Peyer's patch (tissue), 4 donors: ENCODE measurements at places on chromosomes 3 and 15. TPM values are rescaled to one million over a fixed set of nuclear protein-coding genes. Genes with fewer than 3 reads are reported as not detected.
A peak's percentile ranks its signal among the peaks of the same experiment; 100 is the strongest.

CCR3 gene
- total RNA-seq: not detected

ZNF502 gene
- total RNA-seq: 3.8 TPM

HYAL1 gene
- total RNA-seq: 4.3 TPM

SNTN gene
- not detected for total RNA-seq

GNAT1 gene
- total RNA-seq: not detected

PIF1 gene
- 6.6 TPM for total RNA-seq

ADIPOQ gene
- total RNA-seq: 0.83 TPM

HTR3E gene
- total RNA-seq: not detected

FOXL2 gene
- not detected for total RNA-seq

CPLX3 gene
- not detected for total RNA-seq

SERINC4 gene
- not detected for total RNA-seq

B3GNT5 gene
- 15.7 TPM for total RNA-seq

SLC15A2 gene
- 0.76 TPM for total RNA-seq

PTPN9 gene
- 29.9 TPM for total RNA-seq

SATB1 gene
- total RNA-seq: 60.3 TPM

RPL29 gene
- total RNA-seq: 643 TPM

TF gene
- total RNA-seq: 2.4 TPM

HOMER2 gene
- total RNA-seq: 4.1 TPM

ERICH6 gene
- total RNA-seq: not detected

HDAC11 gene
- 19.8 TPM for total RNA-seq

TRIM71 gene
- not detected for total RNA-seq

GRCh38 chr15:60526127-60526616 lies 47.2 kb upstream of the ICE2 start:
- DNase-seq: no peak

DNA sequence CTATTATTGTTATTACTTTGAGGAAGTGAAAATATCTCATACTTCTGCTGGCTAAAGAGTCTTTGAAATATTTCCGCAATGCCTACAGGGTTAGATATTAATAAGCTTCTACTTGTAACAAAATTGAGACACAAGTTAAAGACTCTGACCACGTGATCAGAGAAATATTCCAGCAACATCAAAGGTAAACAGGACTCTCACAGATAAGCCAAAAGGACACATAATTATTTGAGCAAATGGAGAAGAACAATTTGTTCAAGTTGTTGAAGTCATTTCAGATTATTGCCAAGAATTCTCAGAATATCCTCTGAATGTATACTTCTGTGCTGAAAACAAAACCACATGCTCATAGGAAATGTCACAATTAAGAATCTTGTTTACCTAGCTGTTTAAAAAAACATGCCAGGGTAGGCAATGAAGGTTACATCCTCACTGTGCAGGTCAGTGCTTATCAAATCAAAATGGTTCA lies 225.8 kb upstream of the ALCAM start:
- DNase-seq: no peak

- no peak for DNase-seq
Observed at GRCh38 chr3:110869736-110870135, 201.9 kb upstream of the NECTIN3 start.

DNA sequence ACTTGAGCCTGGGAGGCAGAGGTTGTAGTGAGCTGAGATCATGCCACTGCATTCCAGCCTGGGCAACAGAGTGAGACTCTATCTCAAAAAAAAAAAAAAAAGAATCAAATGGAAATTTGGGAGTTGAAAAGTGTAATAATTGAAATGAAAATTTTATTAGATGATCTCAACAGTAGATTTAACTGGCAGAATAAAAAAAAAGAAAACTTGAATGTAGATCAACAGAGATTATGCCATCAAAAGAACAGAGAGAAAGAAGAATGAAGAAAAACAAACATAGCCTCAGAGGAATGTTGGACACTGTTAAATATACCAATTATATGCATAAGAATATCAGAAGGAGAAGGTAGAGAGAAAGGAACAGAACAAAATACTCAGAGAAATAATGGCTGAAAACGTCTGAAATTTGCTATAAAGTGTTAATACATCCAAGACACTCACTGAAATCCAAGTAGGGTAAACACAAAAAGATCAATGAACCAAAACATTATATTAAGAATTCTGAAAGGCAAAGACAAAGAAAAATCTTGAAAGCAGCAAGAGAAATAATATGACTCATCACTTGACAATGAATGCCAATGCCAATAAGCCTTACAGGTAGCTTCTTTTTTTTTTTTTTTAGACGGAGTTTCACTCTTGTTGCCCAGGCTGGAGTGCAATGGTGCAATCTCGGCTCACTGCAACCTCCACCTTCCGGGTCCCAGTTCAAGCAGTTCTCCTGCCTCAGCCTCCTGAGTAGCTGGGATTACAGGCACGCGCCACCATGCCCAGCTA lies 14.6 kb upstream of the ELP6 start:
- no peak for DNase-seq

- peak; percentile 95 for DNase-seq
Observed at GRCh38 chr3:129576514-129577352, 29.7 kb downstream of the PLXND1 start.

- no peak for DNase-seq
Observed at GRCh38 chr3:112776000-112776399, 70.7 kb downstream of the CD200R1L start.

DNA sequence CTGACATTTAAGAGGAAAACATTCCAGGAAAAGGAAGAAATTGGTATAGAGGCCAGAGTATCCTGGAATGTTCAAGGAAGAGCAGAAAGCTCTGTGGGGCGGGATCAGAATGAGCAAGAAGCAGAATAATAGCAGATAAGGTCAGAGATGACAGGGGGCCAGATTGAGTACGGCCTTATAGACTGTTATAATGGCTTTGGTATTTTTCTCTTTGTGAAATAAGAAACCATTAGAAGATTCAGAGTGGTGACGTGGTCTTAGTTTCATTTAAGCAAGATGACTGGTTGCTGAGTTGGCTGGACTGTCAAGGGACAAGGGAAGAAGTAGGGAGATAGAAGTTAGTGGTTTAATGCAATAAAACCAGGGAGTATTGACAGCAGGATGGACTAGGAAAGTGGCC lies 218.3 kb upstream of the SOX2 start:
- no peak for DNase-seq

- DNase-seq: no peak
Observed at GRCh38 chr3:46719735-46720271, 2.1 kb upstream of the PRSS50 start.

DNA sequence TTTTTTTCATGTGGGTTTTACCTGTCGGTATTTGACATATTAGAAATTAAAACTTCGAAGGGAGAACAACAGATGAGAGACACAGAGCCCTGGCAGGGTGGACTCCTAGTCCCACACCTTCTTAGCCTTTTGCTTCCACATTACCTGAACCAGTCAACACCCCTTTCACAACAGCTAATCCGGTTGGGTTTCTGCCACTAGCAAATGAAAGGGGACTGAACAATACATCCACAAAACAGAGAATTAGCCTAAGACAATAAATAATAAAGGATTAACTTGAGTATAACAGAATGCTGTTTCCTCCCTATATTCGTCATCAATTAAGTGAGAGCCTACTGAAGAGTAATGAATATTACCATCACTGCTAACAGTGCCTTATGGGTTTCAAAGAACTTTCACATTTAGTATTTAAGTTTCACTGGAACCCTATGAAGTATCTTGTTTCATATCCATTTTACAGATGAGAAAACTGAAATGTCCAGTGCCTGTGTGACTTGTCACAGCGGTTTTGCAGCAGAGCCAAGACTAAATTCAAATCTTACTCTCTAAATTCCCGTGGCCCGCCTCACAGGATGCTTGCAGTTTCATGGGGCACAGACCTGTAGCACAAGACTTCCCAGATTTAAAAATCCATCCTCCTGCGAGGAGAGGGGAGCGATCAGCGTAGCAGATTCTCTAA lies 1.0 kb upstream of the RAB8B start:
- DNase-seq: no peak

GRCh38 chr15:78006567-78007205 lies 70.8 kb downstream of the TBC1D2B start:
- DNase-seq: no peak

- no peak for DNase-seq
Observed at GRCh38 chr3:37024092-37024491, 30.8 kb downstream of the MLH1 start.

- no peak for DNase-seq
Observed at GRCh38 chr3:42694366-42694765, 8.2 kb downstream of the HHATL start.

DNA sequence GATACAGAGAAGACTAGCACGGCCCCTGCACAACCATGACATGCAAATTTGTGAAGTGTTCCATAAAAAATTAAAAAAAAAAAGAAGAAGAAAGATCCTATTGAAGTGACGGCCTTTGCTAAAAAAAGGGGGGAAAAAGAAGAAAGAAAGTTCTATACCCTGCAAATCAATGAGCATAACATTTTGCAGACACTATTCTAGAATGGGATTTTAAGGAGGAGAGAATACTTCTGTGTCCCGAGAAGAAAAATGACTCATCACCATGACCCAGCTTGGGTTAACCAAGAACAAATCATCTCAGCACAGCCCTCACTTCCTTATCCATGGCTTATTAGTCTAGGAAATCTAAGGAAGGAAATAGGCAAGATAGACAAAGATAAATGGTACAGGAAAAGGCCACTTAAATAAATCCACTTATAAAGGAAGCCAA lies 7.4 kb upstream of the SH3BP5 start:
- no peak for DNase-seq

GRCh38 chr3:8492744-8493511 lies 8.7 kb upstream of the LMCD1 start:
- no peak for DNase-seq

GRCh38 chr15:51199541-51199940 lies 104.8 kb upstream of the TNFAIP8L3 start:
- no peak for DNase-seq

DNA sequence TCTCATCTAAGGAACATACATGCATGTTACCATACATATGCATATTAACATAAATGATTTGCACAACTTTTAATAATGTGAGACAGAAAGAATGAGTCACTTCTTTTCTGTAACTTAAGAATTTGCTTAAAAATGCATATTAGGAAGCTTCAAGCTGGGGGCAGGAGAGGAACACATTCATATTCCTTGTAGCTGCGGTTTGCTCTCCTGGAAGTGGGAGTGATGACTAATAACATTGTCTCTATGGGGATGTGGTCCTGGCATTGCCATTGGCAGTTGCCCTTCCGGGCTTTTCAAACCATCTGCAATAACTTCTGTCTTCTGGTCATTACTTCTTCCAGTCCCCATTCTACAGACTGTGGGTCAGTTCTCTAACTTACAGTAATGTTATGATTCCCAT lies 15.6 kb downstream of the CHST2 start:
- no peak for DNase-seq

- no peak for DNase-seq
Observed at GRCh38 chr3:61531528-61531927, 29.8 kb upstream of the PTPRG start.

GRCh38 chr3:89252016-89252415 lies 144.6 kb downstream of the EPHA3 start:
- no peak for DNase-seq

- no peak for DNase-seq
Observed at GRCh38 chr3:56858331-56858730, 56.6 kb upstream of the ARHGEF3 start.

DNA sequence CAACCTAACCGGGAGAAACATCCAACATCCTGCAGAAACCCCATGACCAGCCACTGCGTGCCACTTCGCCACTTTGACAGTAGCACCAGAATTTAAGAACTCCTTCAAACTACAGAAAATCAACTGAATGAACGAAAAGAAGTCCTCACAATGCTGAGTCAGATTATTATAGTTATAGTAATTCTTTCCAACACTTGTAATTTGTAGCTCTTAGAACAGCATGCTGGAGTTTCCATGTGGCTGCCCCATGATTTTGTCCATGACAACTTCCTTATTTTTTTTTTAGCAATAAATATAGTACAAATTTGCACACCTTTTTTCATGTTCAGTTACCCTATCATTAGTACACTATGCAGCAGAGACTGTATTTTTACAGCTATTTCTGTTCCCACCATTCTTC lies 26.1 kb upstream of the SSR3 start:
- DNase-seq: no peak

GRCh38 chr3:190575437-190576185 lies 61.7 kb downstream of the IL1RAP start:
- no peak for DNase-seq

DNA sequence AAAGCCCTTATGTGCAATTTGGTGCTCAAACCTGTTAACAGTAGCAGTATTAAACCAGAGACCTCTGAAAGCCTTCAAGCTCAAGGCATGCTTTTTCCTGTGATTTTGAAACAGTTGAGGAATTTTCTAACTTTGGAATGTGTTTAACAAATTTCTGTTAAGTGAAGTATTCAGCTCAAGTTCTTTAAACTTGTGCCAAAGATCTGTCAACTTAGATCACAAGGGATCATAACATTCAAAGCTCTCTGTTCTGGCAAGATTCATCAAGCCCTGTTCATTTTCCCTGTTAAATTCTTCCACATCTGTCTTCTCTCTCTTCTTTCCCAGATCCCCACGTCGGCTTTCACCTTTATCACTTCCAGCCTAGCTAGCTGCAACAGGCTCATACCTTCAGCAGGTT lies 28.8 kb upstream of the RYK start:
- no peak for DNase-seq

GRCh38 chr15:59701880-59702279 lies 12.8 kb upstream of the BNIP2 start:
- DNase-seq: no peak

DNA sequence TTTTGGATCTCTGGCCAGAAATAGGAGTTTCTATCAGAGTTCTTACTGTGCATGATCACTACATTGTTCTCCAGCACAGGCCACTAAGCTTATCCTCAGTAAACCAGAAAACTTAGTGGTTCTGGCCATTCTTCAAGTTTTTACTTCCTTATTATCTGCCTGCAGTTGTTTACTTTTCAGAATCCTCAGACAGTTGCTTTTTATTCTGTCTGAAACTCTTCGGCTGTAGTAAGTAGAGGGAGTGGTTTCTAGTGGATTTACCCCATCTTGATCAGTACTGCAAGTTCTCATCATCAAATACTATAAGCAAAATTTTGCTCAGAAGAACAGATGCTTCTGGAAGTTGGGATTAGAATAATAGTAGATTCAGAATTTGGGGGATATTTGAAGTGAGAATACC lies 193.0 kb upstream of the RARB start:
- DNase-seq: no peak

GRCh38 chr3:146249921-146250320 lies 984 bp downstream of the PLSCR4 start:
- no peak for DNase-seq

- peak; percentile 72 for DNase-seq
Observed at GRCh38 chr3:197555281-197556261, at the start of gene BDH1. Gene BDH1, minus strand, starts transcription at chr3:197555968. Its CDS starts 9,525 bp downstream, at chr3:197546443.

GRCh38 chr15:75064846-75065245 lies 41.5 kb downstream of the PPCDC start:
- no peak for DNase-seq

- DNase-seq: no peak
Observed at GRCh38 chr15:70762469-70763119, 764 bp downstream of the UACA start.

DNA sequence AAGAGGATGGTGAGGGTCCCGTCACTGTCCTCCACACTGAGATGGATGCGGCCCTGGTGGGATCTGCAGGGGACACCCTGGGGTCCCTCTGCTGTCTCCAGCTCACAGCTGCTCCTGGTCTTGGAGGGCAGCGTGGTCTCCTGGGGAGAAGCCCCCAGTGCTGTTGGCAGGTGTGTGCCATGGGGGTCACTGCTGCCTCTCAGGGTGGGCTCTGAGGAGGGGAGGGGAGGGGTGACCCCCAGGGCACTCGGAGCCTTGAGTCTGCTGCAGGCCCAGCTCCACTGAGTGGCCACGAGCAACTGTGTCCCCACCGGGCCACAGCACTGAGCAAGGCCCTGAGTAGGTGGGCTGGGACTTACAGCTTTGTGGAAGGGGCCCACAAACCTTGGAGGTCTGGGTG lies 34.7 kb downstream of the KLHL25 start:
- no peak for DNase-seq
